ENCODE measurements at places on chromosomes 4 and X.

DNA sequence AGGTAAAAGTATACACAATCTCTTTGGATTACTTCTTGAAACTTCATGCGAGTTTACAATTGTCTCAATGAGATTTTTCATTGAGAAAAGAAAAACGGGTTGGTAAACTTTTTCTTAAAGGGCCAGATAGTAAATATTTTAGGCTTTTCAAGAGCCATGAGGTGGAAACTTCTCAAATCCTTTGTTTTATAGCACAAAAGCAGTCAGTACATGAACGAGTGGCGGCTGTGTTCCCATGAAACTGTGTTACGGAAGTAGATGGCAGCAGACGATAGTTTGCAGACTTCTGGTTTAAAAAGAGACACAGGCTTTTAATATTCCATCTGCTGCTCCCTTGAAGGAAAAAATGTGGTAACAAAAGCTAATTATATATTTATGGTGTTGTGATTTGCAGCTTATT lies 332.0 kb downstream of the TENM3 start:
- no peak for DNase-seq

DNA sequence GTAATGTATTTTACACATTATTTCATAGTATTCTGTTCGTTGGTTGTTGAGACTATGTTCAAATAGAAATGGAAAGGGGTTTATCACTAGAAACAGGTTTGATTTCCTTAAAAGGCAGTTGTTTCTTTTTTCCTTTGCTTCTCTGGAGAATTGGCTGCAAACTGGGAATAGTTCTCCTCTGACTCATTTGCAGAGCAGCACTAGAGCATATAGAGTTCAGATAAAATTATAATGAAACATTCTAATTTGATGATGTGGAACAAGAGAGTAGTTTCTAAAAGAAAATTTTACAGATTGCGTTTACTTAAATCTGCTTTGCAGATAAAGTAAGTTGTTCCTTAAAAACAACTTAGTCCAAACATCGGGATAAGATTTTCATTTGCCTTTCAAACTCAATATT lies 29.7 kb downstream of the SYNPO2 start:
- no peak for DNase-seq

- DNase-seq = no peak
These were observed 182.2 kb downstream of the BMPR1B start for GRCh38 chr4:94939791-94940519.

GRCh38 chr4:139839403-139840031 lies 173.9 kb downstream of the MGST2 start:
- DNase-seq = no peak

- DNase-seq = no peak
These were observed 22.4 kb upstream of the MXD4 start for GRCh38 chr4:2284161-2284933.

DNA sequence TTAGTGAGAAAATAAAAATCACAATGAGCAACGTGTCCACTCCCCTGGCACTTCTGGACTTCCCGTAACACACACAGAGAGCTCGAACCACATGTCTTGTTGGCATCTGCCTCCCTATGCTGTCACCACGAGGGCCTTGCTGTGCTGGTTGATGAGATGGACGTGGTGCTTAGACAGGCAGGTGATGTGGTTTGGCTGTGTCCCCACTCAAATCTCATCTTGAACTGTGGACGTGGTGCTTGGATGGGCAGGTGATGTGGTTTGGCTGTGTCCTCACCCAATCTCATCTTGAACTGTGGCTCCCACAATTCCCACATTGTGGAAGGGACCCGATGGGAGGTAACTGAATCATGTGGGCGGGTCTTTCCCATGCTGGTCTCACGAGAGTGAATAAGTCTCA lies 40.0 kb downstream of the FGFRL1 start:
- no peak for DNase-seq

DNA sequence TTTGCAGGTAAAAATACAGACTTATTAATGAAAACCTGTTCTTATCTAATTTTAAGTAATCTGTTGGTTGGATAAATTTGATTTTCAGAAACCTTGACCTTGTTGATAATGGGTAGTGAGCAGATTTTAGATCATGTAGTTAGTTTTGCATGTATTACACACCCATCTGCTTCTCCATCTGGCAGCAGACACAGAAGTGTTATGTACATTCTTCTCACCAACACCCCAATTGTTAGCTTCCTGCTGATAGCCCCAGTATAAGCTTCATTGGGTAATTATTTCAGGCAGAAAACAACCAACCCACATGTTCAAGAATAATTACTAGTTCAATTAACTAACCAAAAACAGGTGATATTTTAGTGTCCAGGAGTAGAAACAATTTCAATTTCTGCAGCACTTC lies 1740.5 kb upstream of the AGA start:
- no peak for DNase-seq

GRCh38 chr4:174365018-174365587 lies 81.4 kb downstream of the CEP44 start:
- no peak for DNase-seq

GRCh38 chrX:120264341-120264740 lies 13.7 kb downstream of the ZBTB33 start:
- no peak for DNase-seq

- no peak for DNase-seq
These were observed 56.5 kb downstream of the PRDM5 start for GRCh38 chr4:120865985-120866384.

DNA sequence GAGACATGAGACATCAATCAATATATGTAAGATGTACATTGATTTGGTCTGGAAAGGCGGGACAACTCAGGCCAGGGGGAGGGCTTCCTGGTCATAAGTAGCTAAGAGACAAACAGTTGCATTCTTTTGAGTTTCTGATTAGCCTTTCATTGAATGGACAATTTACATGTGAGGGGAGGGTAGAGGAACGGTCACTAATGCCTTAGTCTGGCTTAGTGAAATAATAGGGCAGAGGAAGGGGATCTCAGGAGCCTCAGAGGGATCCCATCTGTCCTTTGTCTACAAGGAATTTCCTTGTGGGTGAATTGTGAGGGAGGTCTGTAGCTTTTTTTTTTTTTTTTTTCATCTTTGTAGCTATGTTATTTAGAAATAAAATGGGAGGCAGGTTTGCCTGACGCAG lies 88.3 kb downstream of the GK start:
- no peak for DNase-seq

DNA sequence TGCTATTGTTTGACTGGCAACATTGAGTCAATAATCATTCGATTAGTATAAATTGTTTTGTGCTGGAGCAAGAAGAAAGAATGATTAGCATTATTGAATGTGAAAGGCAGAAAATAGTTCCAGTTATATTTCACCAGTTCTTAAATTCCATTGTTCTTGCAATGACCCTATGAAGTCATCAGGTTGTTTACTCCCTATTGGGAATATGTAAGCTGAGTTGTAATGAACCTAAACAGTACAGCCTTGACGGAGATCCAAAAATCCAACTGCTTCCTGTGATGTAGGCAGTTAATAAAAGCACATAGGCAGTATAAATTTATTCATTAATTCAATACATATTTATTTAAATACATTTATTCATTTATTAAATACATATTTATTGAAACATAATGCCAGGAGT lies 947.5 kb downstream of the PCDH7 start:
- no peak for DNase-seq

DNA sequence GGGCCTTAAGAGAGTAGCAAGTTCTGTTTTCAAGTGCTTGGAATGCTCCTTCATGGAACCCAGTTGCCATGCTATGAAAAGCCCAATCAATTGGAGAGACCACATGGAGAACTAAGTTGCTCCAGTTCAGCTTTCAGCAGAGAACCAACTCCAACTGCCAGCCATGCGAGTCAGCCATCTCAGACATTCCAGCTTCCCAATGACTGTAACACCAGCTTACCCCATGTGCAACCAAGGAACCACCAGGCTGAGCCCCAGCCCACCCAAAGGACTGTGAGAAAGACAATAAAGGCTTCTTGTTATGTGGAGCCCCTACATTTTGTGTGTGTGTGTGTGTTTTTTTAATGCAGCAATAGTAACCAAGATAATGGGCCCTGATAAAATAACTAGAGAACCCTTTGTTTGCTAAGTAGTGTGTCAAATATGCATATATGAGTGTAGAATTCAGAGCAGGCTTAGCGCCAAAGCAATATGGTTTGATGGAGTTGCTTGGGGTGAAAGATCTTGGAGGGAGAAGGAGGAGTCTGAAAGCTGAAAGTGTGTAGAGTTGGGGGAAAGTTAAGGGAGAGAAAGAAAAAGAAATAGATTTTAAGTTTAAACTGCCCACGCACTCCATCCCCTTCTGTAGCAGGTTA lies 35.0 kb upstream of the CCKAR start:
- DNase-seq = no peak

GRCh38 chr4:81452452-81453006 lies 19.2 kb downstream of the RASGEF1B start:
- no peak for DNase-seq

DNA sequence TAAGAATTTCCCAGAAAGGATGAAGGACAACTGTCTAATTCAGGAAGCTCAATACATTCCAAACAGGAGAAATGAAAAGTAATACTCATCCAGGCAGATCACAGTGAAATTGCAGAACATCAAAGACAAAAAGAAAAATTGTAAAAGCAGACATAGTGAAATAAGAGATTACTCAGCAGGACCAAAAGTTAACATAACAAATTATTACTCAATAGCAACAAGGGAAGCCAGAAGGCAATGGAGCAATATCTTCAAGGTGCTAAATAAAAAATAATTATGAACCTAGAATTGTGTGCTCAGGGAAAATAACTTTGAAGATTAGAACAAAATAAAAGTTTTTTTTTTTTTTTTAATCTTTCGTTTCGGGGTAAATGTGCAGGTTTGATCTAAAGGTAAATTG lies 30.5 kb upstream of the ENPP6 start:
- no peak for DNase-seq
